ENCODE measurements at places on chromosomes 13 and 19.

DNA sequence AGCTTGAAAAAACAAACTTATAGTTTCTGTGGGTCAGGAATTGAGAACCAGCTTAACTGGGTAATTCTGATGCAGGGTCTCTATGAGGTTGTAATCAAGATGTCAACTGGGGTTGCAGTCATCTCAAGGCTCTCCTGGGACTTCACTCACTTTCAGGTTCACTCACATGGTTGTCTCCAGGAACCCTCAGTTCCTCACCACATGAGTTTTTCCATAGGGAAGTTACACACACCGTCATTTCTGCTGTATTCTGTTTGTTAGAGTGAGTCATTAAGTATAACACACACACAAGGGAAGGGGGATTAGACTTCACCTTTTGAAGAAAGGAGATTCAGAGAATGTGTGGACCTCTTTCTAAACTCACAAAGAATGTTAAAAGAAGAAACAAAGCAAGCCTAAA lies 34.9 kb upstream of the MLNR start:
- DNase-seq: no peak

DNA sequence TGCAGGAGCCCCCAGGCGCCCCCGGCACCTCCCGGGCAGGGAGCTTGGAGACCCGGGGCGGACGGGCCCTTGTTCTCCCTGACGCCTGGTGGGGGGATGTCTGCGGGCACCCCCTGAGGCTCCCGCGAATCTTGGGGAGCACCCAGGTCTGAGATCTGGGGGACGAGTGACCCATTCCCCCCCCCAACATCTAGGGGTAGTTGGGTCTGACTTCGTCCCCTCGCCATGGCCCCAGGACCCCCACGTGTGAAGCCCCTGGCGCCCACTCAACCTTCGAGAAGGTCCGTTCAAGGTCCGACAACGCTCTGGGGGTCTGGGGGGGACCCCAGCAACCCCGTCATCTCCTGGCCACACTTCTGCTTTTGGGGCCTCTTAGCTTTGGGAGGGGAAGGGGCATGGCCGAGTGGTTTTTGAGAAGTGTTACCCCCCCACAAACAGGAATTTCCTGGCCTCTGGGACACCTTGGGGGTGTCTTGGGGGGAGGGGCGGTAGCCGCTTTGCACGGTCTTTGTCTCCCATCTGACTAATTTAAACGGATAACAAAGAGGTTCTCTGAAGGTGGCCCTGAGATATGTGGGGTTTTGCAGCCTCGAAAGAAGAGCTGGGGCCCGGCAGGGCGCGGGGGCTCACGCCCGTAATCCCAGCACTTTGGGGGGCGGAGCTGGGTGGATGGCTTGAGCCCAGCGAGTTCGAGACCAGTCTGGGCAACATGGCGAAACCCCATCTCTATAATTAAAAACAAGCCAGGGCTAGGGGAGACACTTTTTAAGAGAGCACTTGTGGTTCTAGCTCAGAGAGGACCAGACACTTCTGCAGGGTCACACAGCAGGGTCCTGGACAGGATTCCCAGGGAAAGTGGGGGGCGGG lies 608 bp downstream of the CNN2 start:
- DNase-seq: no peak

DNA sequence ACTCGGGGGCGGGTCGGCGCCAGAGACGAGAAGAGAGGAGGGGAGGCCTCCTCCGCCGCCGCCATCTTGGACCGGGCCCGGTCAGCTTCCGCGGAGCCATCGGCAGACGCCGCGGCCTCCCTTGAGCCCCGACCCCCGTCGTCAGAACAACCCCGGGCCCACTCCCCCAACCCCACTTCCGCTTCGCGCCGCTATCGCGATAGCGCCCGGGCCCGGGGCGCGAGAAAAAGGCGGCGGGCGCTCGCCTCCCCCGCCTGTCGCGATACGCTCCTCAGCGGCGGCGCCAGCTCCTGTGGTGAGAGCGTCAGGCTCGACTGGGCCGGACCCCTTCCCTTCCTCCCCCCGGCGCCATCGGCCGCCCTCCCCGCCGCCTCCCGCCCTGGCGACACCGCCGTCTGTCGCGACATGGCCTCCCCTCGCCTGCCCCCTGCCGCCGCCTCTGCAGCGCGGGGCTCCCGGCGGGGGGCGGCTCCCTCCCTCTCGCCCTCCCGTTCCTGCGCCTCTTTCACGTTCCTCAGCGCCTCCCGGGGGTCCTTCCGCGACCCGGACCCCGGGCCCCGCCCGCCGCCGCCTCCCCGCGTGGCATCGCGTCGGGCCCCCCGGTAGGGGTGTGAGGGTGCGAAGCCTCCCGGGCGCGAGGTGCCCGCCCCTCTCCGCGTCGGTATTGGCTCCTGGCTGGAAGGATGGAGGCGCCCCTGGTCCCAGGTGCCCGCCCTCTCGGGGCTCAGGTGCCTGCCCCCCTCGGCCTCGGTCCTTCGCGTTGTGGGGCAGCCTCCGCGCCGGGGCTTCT lies at the start of gene CNOT3:
TSS of gene CNOT3 (plus strand) at position 64 of the 790 bp plus-strand sequence. CDS start 5,217 bp downstream, outside the sequence.
- no peak for DNase-seq

DNA sequence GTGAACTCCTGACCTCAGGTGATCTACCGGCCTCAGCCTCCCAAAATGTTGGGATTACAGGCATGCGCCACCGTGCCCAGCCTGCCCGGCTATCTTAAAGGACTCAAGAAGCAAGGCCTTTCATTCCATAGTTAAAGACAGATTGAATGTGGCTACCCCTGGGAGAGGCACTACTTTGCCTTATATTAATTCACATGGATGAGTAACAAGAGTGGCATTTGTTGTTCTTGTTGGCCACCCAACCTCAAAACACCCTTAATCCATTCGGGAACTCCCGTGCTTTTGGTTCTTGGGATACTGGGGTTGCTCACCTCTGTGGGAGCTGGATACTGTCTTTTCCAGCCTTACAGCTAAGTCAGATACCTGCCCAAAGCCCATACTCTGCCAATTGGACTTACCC lies 34.4 kb upstream of the ABCC4 start:
- DNase-seq: no peak

DNA sequence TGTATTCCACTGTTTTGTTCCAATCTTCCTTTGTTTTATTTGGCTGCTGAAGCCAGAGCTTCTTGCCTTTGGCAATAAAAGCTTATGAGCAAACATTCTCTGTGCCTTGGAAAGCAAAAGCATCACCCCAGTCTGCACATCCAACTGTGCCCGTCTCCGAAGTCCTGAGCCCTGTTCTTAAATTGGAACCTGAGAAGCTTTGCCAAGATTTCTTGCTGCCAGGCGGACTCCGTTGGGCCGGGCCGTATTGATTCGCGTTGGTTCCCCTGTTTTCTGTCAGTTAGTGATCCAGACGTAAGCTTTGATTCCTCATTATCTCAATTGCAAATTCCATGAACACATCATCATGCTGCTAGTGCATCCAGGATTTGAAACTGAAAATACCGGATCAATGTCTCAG lies 793.0 kb downstream of the OLFM4 start:
- DNase-seq: no peak

- DNase-seq: no peak
These were observed 25.2 kb downstream of the COL4A1 start for GRCh38 chr13:110281736-110282135.

DNA sequence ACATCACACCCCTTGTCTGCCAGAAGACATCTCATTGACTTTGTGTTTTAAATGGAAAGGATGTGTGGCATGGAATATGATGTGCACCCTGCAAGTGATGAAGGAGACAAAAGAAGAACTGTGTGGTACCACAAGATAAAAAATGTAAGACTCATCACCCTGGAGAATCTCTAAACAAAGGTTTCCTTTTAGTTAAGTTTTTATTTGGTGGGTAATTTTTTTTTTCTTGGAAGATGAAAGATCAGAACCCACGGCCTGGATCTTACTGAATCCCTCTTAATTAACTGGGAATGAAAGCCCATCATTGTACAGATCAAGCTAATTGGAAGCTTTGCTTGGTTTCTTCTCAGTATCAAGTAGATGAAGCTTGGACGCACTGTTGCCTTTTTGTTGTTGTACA lies 129.6 kb downstream of the DCLK1 start:
- no peak for DNase-seq

DNA sequence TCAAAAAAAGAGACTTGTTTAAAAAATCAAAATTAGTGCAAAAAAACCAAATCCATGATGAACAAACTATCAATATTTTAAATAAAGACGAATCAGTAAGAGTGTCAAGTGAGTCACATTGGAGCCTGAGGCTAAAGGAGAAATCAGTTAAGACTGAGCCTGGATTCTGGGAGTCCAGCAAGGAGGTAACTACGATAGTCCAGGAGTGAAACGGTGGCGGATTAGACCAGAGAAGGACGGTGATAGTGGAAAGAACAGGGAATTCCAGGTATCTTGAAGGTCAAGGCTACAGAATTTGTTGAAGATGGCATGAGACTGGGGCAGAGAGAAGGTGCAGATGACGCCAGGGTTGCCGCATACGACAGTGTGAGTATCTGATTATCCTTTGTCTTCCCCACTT lies 7.0 kb upstream of the NPAS1 start:
- DNase-seq: no peak

DNA sequence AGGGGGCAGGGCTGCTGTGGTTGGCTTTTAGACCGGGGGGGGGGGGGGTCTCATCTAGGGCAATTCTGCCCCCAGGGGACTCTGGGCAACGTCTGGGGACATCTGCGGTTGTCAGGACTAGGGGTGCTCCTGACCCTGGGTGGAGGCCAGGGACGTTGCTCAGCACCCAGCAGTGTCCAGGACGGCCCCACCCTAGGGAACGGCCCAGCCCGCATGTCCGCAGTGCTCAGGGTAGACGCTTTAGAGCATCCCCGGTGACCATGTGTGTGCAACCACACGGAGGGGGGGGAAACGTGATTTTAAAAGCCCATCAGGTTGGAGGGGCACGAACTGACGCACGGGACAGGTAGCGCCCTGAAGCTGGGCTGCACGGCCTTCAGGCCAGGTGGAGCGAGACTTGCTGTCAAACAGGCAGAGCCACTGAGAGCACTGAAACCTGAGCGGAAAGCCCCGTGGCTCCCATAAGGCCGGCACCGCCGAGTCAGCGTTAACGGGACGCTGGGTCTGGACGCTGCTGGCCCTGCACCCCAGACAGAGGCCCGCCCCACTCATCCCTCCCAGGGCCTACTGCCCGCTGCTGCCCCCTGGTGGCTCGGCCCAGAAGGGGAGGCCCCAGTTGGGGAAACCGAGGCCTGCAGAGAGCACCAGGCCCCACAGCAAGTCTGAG lies 8.3 kb downstream of the CACTIN start:
- DNase-seq: peak; percentile 38

DNA sequence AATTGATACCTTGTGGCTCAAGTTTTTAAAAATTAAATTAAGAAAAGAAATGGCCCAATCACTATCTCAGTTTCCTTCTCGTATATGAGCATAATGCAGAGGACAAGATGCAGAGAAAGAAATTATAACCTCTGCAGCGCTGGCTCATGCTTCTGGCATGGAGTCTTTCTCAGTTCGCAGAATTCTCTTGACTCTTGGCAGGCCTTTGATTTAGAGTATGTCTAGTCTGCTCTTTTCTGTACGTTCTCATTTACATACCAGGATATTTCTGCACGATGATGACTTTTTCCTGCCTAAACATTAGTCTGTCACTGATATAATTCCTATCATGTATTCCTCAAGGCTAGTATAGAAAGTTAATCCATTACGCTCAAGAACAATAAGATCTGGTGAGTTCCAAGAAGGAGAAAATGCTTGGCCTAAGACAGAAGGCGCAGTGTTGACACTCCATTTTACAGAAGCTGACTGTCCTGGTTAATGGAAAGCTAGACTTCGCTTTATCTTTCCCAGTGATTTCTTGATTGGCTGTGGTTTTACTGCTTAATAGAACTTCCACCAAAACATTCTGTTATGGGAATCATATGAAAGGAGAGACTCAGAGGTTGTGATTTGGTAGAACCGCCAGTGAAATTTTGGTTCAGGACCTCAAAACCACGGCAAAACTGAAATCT lies 1.7 kb upstream of the SMAD9 start:
- no peak for DNase-seq

DNA sequence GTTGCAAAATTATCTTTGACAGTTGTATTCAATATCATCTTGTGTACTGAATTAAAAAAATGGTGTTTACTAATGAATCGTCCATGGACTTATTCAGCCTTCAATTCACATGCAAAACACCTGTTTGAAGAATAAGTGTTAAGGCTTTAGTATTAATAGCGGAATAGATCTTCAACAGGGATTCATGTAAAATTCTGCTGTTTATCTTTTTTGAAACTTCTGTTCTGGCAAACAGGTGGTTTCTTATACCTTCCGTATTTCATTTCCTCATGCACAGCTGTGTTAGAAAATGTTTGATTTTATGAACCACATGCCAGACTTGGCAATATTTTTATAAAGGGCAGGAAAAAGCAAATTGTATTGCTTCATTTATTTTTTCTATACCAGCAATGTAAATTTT lies 255.7 kb downstream of the DACH1 start:
- no peak for DNase-seq

- no peak for DNase-seq
These were observed 4.1 kb upstream of the DLL3 start for GRCh38 chr19:39494661-39495060.

DNA sequence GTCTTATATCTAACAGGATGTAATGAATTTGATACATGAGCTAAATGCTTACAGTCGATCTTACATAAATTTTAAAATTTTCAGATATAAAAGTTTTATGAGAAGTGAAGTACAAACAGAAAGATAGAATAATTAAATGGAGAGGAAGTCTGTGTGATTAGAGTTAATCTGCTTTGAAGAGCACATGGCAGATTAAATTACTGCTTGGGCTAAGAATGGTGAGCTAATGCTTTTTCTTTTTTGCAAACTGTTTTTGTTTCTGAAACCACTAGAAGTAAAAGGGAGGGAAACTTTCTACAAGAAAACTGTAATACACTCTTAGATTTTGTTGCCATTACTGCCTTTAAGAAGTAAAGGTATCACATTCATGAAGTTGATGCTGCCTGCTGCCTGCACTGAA lies 96.3 kb upstream of the SPRY2 start:
- no peak for DNase-seq

DNA sequence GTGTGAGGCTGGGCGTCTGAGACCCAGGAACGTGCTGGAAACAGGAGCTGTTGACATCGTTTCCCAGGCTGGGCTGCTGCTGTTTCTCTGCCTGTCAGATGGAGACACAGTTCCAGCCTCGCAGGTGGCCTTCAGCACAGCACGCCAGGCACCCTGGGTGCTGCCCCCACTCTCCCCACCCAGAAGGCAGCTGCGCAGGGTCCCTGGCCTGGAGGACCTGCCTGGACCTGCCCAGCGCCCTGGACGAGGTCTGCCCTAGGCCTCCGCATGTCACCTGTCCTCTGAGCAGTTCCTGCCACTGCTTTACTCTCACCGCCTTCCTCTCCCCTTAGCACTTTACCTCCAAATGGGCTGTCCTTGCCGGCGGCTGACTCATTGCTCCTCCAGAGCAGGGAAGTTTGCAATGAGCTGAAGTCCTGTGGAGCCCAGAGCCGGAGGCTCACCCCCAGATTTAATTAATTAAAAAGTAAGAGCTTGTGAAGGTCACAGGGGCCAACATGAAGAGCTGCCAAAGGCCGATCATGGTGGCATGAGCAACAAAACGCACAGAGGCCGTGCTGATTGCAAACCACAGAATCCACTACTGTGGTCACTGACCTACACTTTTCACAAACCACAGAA lies 32.2 kb downstream of the C13orf46 start:
- DNase-seq: no peak

GRCh38 chr13:110509971-110510786 lies 51.3 kb downstream of the RAB20 start:
- no peak for DNase-seq

GRCh38 chr13:40063278-40063698 lies 407.8 kb downstream of the COG6 start:
- DNase-seq: no peak

All from activated CD4-positive, alpha-beta T cell treated with anti-CD3 and anti-CD28 coated beads, Interleukin-2, amount 50 U/mL, for 4 hours (primary cell).